ENCODE measurements at places on chromosomes 12 and 14.

DNA sequence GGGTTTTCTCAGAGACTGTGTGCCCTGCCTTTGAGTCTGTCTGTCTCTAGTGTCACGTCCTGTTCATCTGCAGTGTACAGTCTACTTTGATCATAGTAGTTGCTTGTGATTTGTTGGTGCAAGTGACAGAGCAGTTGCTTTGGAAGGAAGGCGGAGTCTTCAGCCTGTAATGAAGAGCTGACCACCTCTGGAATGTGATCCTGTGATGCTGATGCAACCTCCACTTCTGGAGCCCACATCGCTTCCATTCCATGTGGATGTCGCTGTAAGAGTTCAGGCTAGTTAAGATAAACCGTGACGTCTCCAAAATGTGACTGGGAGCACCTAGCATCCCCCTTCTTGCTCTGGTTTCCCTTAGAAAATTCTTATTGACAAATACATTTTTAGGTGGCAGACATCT is 51.8 kb downstream of the PELI2 start:
- no peak for DNase-seq

DNA sequence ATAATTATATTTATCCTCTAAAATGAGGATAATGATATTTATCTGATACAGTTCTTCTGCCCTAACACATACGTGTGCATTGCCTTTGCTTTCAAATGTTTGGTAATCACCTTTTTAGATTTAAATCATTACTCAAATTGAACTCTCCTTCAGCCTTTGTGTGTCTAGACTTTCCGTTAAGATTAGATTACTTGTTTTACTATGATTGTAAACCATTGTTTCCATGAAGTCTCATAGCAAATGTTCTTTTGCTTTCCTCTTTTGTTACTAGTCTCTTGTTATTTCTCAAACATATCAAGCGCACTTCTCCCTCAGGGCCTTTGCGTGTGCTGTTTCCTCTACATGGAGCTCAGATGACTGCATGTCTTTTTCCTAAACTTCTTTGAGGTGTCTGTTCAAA is 63.7 kb downstream of the ETV6 start:
- DNase-seq = no peak

DNA sequence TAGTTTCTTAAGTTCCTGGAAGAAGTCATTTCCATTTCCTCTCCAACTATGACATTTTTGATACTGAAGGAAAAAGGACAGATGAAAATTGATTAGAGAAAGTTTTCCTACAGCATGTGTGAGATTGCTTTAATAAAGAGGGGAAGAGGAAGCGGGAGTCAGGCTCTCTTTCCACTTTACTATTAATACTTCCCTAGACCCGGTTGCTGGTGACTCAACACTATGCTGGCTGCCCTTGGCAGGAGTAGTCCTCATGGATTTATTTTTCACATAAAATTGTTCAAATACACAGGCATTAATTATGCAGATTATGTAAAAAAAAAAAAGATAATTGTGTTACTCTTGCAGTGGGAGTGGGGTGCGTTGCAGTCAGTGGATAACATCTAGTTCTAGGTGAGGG is 293.4 kb downstream of the EGLN3 start:
- DNase-seq = no peak

- DNase-seq = no peak
Observed at GRCh38 chr12:15824516-15824915, 35.3 kb upstream of the EPS8 start.

GRCh38 chr12:75724928-75725312 is 213.5 kb upstream of the KRR1 start:
- no peak for DNase-seq

- no peak for DNase-seq
Observed at GRCh38 chr12:2826721-2827515, 7.9 kb downstream of the NRIP2 start.

GRCh38 chr12:53484686-53485575 is 14.3 kb downstream of the MAP3K12 start:
- DNase-seq = no peak

All from H9 (cell line).